ENCODE measurements at places on chromosomes 1 and 21.

GRCh38 chr21:24225431-24225830 is 1381.8 kb downstream of the MRPL39 start:
- no peak for DNase-seq

DNA sequence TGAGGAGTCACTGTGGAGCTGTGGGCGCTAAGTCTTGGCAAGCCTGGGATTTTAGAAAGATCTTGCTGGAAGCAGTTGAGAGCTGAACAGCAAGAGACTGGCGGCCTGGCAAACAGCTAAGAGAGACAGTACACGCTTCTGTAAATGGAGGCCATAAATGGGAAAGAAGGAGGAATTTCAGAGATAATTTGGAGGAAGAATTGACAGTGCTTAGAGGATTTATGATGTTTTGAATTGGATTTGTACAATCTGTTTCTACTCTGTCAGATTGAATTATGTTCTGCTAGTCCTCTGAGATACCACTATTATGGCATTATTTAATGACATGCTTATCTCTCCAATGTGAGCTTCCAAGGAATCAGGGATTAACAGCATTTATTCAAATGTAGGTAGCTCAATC is 50.1 kb downstream of the ABCA4 start:
- no peak for DNase-seq

GRCh38 chr1:114033961-114034360 is 54.7 kb downstream of the OLFML3 start:
- no peak for DNase-seq

- no peak for DNase-seq
These were observed 7.0 kb upstream of the CCT8 start for GRCh38 chr21:29080454-29080941.

DNA sequence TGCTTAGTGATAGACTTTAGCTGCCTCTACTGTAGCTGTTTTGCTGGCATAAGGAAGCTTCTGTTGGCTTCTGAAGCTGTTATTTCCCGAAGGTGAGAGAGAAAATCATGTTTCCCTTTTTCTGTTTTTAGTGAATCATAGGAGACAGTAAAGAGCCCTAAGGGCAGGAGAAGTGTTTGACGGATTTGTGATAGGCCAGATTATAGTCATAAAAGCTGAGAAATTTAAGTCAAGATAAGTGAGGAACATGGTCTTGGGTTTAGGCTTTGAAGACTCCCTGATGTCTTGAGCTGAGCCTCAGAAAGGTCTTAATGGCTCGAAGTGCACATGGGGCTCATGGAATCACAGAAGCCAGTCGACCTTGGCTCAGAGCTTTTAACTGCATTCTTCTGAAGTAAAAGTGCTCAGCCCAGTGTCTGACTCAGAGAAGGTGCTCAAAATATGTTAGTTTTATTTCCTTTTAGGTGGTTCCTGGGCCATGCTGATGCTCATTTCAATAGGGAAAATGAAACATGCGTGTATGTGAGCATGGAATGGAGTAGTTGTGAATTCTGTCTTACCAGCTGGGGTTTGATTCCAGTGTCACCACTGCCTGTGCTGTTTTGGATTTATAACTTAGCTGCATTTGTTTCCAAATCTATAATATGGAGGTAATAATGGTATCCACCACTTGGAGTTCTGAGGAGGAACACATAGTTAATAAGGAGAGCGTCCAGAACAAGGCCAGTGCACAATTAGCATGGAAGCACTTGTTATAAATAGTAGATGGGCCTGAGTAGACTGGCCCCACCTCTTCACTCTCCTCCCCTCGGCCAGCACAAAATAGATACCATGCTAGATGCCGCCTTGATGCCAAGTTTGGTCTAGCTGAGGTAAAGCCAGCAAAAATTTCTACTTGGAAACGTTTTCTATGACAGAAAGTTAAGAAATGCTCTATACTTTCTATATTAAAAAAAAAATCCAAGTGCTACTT is 99.2 kb downstream of the C1orf21 start:
- no peak for DNase-seq

Measured in AG08395 (cell line).